ENCODE measurements at places on chromosomes 12 and 14.

DNA sequence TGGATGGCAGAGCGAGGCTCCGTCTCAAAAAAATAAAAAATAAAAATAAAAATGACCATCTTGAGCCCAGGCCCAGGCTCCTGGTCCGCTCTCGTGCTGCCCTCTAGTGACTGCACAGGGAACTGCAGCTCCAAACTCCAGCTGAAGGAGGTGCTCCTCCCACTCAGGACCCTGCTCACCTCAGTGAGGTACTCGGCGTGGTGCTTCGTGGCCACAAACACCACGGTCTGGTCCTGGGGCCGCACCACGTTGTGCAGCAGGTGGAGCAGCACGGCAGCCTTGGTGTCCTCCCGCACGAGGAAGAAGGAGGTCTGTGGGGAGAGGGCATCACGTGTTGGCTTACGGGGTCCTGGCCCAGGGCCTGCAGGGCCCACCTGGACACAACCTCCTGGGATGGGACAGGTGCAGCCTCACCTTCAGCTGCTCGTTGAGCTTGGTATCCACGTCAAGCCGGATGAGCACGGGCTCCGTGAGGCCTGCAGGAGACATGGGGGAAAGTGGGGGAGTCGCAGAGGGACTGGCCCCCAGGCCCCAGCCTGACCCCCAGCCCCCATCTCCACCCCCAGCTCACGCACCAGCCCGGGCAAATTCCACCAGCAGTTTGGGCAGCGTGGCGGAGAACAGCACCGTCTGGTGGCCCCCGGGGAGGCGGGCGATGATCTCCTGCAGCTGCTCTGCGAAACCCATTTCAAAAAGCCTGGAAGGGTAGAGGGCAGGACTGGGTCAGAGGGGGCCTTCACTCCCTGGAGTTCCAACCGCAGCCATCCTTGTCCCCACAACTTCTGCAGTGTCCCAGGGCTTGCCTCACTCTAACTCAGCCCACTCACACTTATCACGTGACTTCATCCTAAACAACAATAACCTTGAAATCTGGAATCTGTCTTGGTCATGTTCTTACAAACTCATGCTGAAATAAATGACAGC lies 10.6 kb downstream of the DDX54 start:
- DNase-seq, result peak; percentile 57

DNA sequence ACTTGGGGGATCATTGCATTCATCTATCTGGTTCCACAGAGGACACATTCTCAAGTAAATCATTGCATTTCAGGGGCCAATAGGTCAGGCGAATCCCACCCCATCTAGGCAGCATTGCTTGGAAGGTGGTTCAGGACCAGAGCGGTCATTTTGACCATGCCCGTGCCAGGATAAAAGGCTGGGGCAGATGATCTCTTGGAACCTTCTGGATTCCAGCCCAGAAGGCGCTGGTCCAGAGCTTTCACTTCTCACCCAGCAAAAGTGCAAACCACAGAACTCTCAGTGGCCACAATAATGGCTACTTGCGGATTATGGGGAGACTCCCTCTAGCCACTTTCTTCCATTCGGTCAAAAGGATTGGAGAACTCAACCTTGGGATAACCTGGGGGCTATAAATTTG lies 595 bp upstream of the KRT85 start:
- no peak for DNase-seq

DNA sequence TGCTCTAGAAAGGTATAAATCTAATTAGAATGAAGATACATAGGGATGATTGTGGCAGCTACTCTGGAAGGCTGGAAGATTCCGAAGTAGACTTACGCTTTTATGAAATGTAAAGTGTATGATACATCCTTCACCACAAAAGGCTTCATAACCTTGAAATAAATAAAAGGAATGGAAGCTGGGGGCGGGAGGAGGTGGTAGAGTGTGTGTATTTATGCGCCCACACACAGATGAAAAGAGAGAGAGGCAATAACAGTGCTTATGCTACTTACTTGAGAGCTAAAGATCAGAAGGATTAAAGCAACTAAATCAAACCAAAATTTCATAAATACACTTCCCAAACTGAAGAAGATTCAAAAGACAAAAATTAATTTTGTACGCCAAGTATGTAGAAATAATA lies 30.4 kb downstream of the CBX5 start:
- DNase-seq, result no peak

GRCh38 chr12:70351076-70351475 lies 15.0 kb upstream of the KCNMB4 start:
- no peak for DNase-seq

- DNase-seq, result no peak
Measured at GRCh38 chr12:88063375-88063774, 34.2 kb upstream of the C12orf50 start.

- DNase-seq, result no peak
Measured at GRCh38 chr12:53481939-53482586, 17.2 kb downstream of the MAP3K12 start.

- DNase-seq, result no peak
Measured at GRCh38 chr12:32893043-32893442, 3.5 kb downstream of the PKP2 start.

DNA sequence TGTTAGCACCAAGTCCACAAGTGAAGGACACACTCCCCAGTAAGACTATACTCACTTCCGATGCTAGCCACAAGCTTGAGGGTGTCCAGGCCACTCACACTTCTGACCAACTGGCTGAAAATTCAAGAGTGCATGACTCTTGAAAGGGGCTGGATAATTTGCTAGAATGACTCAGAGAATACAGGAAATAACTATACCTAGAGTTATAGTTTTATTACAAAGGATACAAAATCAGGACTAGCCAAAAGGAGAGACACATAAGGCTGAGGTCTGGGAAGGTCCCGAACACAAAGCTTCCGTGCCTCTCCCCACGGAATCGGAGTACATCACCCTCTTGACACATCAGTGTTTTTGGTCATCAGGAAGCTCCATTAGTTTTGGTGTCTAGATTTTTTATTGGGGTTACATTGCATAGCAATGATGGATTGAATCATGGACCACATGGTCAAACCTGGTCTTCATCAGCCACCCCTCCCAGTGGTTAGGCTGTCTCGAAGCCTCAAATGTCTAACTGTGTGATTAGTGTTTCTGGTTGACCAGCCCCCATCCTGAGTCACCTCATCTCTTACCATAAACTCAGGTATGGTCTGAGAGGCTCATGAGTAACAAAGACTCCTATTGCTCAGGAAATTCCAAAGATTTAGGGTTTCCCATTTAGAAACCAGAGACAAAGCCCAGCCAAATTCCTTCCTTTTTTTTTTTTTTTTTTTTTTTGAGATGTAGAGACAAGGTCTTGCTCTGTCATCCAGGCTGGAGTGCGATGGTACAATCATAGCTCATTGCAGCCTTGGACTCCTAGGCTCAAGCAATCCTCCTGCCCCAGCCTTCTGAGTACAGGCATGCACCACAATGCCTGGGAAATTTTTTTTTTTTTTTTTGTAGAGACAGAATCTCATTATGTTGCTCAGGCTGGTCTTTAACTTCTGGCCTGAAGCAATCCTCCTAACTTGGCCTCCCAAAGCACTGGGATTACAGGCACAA lies 472.0 kb upstream of the TBX3 start:
- no peak for DNase-seq

- DNase-seq, result no peak
Measured at GRCh38 chr12:79982086-79983062, 47.5 kb upstream of the PPP1R12A start.

DNA sequence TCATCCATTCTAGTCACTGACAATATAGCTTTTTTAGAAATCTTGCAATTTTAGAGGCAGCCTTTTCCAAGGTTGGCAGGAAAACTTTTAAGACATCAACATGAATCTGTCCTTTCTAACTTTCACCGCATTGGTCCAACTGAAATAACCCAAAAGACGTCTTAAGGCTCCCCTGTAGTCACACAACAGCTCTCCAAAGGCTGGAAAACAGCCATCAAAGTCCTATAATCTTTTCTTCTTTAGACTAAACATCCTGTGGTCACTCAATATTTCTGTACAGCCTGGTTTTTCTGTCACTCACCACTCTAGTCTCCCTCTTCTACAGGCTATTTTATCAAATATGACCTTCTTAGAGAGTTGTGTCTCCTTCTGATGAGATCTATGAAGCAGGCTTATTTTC lies 4.5 kb upstream of the PTPRB start:
- no peak for DNase-seq

- DNase-seq, result no peak
Measured at GRCh38 chr12:106892075-106892474, 63.6 kb upstream of the TMEM263 start.

DNA sequence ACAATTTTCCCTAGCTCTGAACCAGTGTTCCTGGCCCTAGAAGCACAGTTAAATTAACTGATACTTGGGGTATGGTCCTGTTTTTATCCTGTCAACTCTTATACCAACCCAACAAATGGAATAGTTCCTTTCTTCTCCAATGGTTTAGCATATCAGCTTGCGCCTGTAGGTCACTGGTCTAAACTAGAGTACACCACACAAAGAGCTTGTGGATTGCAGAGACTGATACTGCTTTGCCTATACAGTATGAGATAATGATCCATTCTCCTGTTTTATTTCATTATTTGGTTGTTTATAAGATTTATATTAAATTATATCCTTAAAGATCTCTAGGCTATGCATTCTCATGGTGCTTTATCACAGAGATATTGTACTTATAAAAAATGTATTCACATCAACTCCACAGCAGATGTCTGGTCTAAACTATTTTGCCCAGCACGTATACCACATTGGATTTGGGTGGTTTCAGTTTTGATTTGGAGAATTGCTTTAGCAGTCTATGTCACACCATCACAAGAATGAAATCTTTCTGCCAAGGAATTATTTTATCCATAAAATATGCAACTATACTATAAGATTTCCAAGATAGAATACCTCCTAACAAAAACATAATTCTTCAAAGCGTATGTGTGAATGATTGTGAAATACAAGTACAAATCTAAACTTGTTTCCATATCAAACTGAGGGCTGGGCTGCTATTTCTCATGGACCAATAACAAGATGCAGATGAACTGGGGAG lies 142.1 kb downstream of the SLC16A7 start:
- DNase-seq, result no peak

DNA sequence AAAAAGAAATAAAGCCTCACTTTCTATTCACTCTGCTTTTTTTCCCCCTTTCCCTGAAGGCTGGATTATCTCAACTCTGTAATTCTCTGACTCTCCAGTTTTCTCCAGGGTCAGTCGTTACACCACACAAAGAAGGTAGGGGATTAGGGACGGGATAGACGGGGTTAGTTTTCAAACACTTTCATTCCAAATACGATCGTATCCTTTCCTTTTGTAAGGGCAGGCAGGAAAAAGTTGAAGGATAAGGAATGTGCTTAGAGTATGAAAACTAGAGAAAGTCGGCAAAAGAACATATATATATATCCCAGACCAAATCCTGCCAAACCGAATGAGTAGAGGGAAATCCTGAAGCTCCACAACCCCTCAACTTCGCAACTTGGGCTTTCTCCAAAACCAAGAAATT lies 581 bp upstream of the ESYT1 start:
- DNase-seq, result no peak

GRCh38 chr12:7832059-7832696 lies 40.5 kb downstream of the SLC2A14 start:
- DNase-seq, result no peak

- DNase-seq, result no peak
Measured at GRCh38 chr12:66341126-66341525, 38.8 kb downstream of the HELB start.

DNA sequence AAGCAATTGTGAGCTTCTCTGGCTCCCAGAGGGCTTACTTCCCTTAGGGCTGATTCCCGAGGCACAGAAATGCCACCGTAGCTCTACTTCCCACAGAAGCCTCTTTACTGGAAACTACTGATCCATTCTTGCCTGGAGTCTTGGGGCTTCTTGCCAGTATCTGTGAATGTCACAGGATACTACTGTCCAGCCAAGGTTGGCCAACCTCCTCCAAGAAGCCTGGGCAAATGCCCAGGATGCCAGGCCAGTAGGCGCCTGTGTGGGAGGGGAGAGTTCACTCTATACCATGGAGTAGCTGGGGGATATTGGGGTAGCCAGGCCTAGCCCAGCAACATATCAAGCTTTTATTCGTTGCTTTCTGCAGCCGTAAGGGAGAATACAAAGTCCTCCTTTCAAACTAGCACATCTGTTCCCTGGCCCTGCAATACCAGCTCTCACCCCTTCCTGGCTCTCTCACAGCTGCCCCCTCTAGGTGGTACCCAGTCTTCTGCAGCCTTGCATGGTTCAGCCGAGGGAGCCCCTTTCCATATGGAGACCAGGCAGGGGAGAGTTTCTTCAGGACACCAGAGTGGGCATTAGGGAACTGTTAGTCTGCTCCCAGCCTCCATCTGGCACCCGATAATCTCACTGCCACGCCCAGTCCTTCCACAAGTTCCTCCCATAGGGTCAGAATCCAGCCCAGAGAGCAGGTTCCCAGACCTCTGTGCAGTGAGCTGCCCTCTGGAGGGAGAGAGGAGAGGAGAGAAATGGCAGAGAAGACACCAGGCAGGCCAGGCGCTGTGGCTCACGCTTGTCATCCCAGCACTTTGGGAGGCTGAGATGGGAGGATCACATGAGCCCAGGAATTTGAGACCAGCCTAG lies 24.3 kb upstream of the PLEK2 start:
- no peak for DNase-seq

DNA sequence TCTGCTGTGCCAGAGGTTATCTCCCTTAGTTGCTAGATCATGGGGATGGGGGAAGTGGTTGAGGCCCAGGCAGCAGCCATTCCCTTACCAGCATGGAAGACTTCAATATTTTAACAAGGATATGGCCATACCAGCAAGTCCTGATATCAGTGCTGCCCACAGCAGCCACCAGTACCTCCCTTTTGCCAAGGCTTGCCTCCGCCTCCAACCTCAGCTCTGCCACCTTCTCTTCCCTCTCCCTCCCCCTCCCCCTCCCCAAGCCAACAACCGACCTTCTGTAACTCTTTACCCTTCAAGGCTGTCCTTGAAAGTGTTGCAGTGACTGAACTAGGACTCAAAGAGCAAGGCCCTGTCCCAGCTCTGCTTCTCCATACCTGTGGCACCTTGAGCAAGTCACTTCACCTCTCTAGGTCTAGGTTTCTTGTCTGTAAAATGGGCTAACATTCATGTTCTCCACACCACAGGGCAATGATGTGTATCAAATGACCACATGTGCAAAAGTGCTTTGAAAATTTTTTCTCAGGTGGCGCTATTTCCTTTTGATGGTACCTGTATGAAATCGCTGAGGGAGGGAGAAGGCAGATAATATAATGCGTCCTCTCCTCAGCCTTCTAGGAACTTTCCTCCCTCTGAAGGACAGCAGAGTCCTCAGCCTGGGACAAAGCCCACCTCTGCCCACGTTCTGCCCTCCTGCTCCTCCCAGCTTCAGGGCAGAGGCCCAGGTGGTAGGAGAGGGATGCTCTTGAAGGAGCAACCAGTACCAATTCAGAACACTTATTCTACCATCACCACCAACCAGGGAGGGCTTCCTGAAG lies 14.7 kb downstream of the PLEKHG6 start:
- no peak for DNase-seq

- DNase-seq, result no peak
Measured at GRCh38 chr14:23044840-23045239, 2.8 kb downstream of the PSMB11 start.

- no peak for DNase-seq
Measured at GRCh38 chr12:42386308-42386707, 60.3 kb downstream of the PPHLN1 start.

DNA sequence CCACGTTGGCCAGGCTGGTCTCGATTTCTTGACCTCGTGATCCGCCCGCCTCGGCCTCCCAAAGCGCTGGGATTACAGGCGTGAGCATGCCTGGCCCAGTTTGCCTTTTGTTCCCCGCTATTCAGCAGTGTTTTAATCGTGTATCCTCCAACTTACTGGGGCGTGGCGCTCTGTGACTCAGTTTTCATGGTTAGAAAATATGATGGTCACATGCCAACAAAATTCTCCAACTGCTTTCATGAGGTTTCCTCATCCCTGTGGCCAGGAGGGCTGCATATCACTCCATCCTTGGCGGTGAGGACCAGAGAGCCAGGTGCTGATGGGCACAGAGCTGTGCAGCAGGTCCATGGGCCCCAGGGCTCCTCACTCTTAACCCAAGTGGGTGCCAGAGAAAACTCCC lies 33.0 kb upstream of the PRMT8 start:
- DNase-seq, result no peak
